M059J (cell line): ENCODE measurements at places on chromosomes 4 and X.

DNA sequence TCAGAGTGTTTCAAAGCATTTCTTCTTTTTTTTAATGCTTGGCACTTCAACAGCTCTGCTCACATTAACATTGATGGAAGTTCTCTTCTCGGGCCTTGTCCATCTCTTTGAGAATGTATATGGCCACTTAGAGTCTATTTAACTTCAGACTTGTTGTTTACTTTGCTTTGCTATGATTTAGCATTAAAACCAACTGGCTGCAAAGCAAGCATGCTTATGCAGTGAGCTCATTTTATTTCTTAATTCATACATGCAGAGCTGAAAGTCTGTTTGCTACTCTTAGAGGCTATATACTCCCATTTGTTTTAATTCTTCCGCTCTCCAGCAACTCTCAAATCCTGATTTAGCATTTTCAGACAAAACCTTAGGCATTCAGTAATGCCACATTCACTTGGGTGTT lies 107.6 kb upstream of the PACRGL start:
- no peak for DNase-seq

DNA sequence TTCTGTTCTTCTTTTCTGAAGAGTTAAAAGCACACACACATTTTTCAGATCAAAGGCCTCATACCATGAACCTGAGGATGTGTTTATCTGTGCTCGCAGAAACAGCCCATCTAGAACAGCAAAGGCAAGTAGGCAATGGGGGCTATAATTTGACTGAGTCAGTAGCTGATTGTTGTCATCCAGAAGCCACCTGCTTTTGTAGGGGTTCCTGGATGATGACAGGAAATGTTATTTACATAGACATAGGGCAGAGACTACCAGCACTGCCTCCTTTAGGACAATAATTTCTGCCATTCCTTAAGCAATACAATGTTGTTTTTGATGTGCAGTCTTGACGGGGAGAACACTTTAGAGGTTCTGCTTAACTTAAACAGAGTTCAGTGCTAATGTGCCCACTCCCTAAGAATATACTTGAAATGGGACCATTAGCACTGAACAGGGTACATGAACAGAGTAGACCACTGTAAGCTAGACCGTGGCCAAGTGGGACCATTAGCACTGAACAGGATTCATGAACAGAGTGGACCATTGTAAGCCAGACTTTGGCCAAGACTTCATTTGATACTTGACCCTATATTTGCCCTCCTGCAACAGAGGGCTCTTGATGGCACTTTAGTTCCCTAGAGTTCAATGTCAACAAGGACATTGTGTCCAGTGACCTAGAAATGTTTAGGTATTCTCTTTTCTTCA lies 42.8 kb upstream of the CCSER1 start:
- no peak for DNase-seq

DNA sequence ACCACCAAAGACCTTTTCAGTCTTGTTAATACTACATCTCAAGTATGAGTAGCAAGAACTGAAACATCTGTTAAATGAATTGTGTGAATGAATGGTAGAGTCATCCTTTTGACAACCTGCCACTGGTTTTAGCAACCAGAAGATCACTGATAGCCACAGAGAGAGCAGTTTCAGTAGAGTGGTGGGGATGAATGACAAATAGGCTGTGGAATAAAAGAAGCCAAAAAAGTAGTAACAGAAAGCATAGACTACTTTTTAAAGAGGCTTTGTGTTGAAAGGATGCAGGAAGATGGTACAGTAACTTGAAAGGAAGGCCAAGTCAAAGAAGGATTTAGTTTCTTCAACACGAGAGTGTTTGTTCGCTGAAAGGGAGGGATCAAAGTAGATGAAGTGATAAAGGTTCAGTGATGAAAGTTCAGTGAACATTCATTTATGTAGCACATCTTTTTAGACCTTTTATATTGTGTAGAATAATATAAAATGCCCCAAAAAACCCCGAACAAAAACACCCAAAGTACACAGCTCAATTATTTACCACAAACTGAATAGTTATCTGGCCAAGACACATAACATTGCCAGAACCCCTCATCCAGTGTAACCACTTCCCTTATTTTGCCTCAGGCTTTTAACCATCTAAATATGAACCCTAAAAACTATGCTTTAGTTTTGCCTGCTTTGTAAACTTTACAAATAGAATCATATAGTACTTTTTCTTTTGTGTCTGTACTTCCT lies 40.1 kb upstream of the EIF1AX start:
- DNase-seq: peak; percentile 2

- DNase-seq: peak; percentile 94
Observed at GRCh38 chr4:40283968-40284367, 51.2 kb upstream of the CHRNA9 start.

- no peak for DNase-seq
Observed at GRCh38 chr4:36322921-36323354, 41.5 kb downstream of the DTHD1 start.

GRCh38 chrX:31124536-31124935 lies 52.7 kb upstream of the FTHL17 start:
- DNase-seq: no peak

DNA sequence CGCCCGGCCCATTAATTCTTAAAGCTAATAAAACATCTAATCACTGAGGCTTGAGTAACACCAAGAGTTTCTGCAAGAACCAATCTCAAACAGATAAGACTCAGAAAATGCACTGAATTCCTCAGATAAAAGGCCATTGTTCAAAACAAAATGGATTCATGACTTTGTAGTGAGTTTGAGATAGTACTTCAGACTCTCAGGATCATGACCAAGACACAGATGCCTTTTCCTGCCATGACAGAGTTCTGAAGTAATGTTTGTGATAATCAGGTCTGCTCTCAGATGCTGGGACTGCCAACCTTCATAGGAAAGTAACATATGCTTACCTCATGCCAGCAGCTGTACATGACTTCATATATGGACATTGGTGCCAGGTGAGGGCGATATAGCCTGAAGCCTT lies 54.6 kb downstream of the NIPAL1 start:
- peak; percentile 69 for DNase-seq

DNA sequence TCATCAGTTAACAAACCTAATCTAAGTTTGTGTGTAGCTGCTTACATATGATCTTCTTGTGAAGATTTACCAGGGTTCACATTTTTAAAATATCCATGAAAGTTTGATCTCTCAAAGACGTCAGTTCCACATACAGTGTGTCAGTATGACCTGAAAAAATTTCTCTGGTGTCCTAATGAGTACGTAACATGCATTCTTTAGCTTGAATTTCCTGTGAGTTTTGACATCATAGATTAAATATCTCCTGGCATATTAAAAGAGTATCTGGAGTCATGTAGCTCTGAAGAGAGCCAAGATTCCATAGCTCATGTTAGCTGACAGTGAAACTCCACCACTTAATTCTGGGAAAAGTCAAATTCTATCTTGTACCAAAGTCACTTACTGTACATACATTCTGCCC lies 43.9 kb upstream of the PDLIM5 start:
- no peak for DNase-seq

GRCh38 chr4:149176039-149176438 lies 639.6 kb downstream of the IQCM start:
- DNase-seq: no peak

GRCh38 chrX:155218777-155219176 lies 2.5 kb downstream of the VBP1 start:
- DNase-seq: no peak

DNA sequence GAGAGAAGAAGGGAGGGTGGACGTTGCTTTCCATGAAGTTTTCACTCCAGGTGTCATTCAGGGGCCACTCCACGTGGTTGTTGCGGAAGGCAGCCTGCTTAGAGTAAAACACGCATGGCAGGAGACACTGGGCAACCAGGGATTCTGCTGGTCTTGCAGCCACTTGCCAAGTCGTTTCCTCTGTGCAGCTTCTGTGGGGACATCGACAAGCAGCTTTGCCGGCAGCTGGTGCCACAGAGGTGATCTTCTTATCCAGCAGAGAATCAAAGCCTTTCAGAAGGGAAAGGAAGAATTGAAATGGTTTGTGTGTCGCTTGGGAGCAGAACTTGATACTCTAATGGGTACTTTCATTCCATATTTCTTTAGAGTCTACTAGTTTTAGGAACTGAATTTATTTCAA lies 867.1 kb upstream of the TENM3 start:
- no peak for DNase-seq

- DNase-seq: no peak
Observed at GRCh38 chr4:14177987-14178386, 550.5 kb upstream of the BOD1L1 start.

DNA sequence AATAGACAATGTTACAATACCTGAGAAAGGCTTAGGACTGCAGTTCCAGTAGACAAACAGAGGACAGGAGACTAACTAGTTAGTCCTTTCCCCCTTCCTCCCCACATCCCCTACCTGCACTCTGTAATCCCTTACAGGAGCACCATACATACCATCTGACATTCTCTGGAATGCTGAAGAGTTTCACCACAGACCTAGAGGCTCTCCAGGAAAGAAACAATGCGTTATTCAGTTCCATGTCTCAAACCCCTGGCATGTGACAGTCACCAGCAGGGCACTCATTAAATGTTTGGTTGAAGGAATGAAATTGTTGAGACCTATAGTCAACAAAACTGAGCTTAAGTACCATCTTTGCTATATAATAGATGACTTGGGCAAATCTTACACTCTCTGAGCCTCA lies 100.2 kb upstream of the USP38 start:
- DNase-seq: peak; percentile 3

- DNase-seq: peak; percentile 19
Observed at GRCh38 chr4:152784490-152785350, 5.0 kb downstream of the ARFIP1 start.

DNA sequence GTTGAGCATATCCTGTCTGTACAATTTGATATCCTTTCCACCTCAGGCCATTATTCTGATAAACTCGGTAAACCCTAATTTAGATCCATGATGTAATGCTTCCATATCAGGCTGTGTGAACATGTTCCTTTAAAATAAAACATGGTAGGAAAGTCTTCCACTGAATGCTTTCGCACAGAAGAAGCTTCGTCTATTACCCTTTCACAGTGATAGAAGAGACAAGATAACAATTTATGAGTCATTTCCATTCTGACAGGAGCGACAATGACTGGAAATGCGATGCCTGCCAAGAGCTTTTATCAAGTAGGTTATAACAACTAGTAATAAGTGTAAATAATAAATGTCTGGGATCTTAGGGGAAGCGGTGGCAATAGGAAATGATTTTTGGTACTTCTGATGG lies 98.8 kb downstream of the TTC29 start:
- no peak for DNase-seq

DNA sequence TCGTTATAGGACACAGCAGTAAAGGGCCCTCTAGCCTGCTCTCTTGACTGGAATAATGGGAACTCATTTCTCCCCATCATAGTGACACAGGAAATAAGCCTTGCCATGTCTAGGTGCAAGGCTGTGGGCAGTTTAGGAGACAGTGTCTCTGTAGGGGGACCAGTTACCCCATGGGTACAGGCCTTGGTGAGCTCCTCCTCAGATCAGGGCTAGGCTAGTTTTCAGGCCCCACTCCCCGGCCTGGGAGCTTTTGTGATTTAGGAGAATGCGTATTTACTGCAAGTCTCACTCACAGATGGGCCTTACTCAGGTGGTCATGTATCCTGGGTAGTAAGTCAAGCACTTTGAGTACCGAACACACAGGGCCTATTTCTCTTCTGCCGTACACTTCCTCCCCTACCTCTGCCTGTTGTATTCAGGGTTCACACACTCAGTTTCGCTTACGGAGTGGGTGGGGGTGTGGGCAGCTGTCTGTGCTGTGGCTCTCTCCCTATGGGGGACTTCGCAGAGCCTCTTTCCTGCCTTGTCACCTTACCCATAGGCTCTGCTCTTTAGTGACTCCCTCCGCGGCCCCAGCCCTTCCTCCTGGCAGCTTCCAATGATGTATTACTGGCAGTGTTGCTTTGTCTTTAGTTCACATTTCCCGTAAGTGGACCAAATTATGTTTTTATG lies 34.2 kb downstream of the FAM193A start:
- no peak for DNase-seq

GRCh38 chr4:162683659-162684370 lies 482.9 kb downstream of the NAF1 start:
- peak; percentile 68 for DNase-seq

GRCh38 chr4:7507381-7507780 lies 72.7 kb upstream of the PSAPL1 start:
- peak; percentile 12 for DNase-seq

DNA sequence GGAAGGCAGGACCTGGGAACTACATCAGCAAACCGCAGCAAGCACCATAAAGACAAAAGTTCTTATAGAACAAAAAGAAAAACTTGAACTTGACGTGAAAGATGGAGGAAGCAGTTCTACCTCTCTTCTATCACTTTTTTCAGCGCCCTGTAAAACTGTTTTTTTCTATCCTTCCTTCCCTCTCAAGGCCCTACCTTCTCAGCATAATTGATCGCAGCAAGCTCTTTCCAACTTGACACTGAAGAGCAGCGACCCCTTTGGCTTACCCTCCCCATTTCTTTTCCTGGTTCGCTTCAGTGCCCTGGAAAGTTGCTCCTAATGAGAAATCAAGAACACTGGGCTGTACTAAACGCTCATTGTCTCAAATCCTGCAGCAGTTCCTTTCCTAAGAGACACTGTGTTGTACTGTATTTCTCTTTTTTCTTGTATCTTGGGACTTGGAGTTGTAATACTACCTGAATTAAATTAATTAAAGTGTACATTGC lies 150.6 kb upstream of the SLC4A4 start:
- DNase-seq: peak; percentile 26

DNA sequence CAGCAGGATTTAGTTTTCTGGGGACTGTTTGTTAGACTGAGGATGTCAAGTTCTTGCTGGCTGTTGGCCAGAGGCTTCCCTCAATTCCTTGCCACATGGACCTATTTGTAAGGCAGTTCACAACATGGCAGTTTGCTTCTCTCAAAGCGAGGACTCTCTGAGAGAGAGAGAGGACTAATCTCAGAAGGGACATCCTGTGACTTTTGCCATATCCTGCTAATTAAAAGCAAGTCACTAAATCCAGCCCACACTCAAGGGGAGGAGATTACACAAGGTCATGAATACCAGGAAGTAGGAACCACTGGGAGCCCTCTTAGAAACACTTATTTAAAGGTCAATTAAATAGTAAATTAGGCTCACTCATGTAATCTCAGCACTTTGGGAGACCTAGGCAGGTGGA lies 38.2 kb downstream of the PPP1R2C start:
- DNase-seq: no peak

GRCh38 chr4:145530189-145530588 lies 48.5 kb downstream of the SMAD1 start:
- DNase-seq: no peak

GRCh38 chr4:38868059-38868960 lies 704 bp downstream of the FAM114A1 start:
- DNase-seq: no peak
